ENCODE measurements at places on chromosomes 4 and X. TPM values are rescaled to one million over a fixed set of nuclear protein-coding genes. Genes with fewer than 3 reads are reported as not detected.

GRCh38 chr4:40140196-40140595, 56.6 kb upstream of the RHOH start:
- H3K36me3 ChIP-seq: no peaks in the 10 kb centered on the region
- H3K4me1 ChIP-seq: no peaks in the 10 kb centered on the region
- DNase-seq: no peak

GRCh38 chr4:65668201-65669089, 1.8 kb downstream of the EPHA5 start:
- peaks cover 38% of the 10 kb centered on the region for H3K27me3 ChIP-seq
- peak overlapping the region; percentile 42 for H3K4me3 ChIP-seq
- H3K4me1 ChIP-seq: no peaks in the 10 kb centered on the region

Gene SPANXN4
- total RNA-seq: not detected

DNA sequence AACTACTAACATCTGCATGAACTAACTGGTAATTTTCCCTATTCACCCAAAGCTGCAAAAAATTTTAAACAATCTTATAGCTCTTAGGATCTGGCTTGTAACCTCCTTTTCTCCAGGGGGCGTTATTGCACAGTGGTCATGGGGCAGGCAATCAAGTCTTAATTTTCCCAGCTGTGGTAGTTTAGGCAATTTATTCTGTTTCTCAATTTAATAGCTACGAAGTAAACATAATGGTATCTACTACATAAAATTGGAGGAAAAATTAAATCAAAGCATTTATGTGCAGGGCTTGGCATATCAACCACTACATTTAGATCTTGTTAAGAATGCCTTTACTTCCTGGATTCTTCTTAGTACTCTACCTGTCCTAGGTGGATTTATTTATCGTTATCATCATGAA, 137.4 kb upstream of the GUCY1A1 start:
- no peaks in the 10 kb centered on the region for H3K36me3 ChIP-seq
- H3K4me3 ChIP-seq: no peak overlapping the region
- no peaks in the 10 kb centered on the region for H3K27me3 ChIP-seq
- no peak overlapping the region for H3K27ac ChIP-seq

Gene TIMM8A
- not detected for total RNA-seq

GRCh38 chr4:62495032-62495431, 1294.9 kb downstream of the ADGRL3 start:
- H3K36me3 ChIP-seq: no peaks in the 10 kb centered on the region
- H3K27me3 ChIP-seq: no peaks in the 10 kb centered on the region
- no peak overlapping the region for H3K4me3 ChIP-seq
- H3K4me1 ChIP-seq: no peaks in the 10 kb centered on the region
- H3K27ac ChIP-seq: no peak overlapping the region

DNA sequence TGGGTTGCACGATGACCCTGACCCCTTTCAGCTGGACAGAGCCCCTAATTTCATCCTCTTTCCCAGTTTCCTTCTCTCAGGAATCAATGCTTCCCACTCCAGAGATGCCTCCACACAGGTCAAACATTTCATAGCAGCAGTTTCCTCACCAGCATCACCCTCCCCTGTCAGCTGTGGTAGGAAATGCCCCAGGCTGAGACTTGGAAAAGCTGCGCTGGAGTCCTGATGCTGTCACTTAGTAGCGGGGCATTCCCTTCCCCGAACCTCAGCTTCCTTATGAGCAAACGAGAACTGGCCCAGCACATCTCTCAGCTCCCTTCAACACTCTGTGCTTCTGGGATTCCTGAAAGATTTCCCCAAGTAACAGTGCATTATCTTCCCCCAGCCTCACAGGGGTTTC, 2.7 kb downstream of the GJB1 start:
- no peaks in the 10 kb centered on the region for H3K4me1 ChIP-seq
- H3K36me3 ChIP-seq: no peaks in the 10 kb centered on the region
- DNase-seq: no peak
- no peak overlapping the region for H3K4me3 ChIP-seq
- H3K27ac ChIP-seq: no peak overlapping the region

All from uterus (tissue), 4 donors.